ENCODE measurements at places on chromosomes 11 and 22.

DNA sequence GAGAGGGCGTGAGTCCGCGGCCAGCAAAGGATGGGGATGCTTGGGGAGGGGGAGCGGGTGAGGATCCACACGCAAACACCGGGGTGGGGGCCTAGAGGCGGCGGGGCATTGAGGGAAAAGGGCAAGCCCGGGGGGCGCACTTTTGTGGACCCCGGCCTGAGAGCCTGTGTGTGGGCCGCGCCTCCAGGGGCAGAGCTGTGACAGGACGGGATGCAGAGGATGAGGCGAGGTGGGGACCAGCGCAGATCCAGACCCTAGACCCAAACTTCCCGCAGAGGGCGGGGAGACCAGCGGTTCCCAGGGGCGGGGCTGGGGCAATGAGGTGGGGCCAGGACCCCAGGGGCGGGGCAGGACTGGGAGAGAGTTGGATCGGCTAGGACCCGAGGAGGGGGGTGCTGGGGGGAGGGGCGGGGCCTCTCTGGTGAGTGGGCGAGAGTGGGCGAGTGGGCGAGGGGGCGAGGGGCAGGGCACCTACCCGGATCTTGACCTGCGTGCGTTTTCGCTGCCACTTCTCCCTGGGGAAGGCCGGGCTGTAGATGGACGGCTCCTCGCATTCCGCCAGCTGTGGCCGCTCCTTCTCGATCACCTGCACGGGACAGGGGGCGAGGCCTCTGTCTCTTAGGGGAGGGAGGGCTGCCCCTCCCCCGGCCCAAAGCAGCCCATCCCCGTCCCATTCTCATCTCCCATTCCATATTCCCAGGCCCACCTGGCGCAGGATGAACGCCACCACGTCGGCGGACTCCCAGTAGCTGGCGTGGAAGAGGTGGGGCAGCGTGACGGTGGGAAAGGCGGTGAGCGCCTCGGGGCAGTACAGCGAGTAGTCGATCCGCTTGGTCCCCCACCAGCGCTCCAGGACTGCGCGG is 10.6 kb downstream of the PITPNM1 start:
- no peak for DNase-seq

DNA sequence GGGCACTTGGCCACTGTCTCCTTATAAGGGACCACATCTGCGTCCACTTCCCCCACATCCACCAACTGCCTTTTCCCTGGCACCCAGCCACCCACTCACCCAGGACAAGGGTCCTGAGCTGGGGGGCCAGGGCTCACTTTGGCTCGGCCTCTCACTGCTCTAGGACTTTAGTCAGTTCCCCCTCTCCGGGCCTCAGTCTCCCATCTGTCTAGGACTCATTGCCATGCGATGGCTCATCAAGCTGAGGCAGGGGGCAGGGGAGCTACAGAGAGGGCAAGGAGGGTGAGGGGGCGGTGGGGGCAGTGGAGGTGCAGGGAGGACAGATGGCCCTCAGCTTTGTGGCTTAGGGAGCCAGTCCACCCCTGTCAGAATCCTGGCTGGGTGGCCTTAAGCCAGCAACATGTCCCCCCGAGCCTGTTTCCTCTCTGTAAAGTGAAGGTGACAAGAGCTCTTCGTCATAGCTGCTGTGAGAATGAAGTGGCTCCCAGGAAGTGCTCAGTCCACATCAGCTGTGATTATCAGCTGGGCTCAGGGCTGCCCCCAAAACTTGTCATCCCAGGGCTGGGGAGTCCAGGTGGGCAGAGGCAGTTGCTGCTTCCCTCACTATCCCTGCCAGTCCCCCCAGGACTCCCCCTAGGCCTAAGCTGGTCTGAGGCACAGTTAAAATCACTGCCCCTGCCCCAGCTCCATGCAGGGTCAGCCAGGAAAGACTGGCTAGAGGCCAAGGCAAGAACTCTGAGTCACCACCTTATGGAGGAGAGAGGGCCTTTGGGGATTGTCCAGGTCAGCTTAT is 14.9 kb downstream of the RAC2 start:
- DNase-seq: peak; percentile 56

GRCh38 chr11:70049045-70049444 is 29.1 kb upstream of the ANO1 start:
- DNase-seq: no peak

DNA sequence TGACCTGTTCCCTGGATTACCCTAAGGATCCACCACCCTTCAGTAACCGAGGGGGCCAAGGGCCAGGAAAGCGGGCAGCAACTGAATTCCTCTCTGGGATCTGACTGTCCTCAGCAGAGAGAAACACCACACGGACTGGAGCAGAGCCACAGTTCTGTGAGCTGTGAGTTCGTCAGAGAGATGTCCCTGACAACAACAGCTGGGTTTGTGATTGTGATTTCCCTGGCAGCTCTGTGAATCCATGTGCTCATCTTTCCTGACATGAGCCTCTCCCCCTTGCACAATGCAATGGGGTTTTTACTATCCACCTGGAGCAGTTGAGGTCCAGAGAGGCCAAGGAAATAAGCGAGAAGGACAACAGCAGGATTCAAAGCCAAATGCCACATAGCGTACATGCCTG is 69.4 kb upstream of the AMPD3 start:
- DNase-seq: no peak

DNA sequence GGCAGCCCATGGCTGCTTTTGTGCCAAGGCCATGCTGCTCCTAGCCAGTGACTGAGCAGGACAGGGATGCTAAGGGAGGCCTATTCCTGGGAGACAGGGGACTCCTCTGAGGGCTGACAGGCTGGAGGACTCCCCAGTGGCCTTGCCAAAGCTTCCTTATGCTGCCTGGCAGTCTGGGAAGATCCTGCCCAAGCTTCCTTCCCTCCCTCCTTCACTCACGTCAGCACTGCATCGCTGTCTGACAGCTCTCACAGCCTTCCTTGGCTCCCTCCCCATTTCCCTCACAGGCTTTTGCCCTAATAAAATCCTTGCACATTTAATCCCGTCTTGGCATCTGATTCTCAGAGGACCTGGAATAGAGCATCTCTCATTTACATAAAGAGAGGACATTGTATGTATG is 26.5 kb downstream of the HTR3A start:
- DNase-seq: no peak
